ENCODE measurements at places on chromosomes 1 and 21.

DNA sequence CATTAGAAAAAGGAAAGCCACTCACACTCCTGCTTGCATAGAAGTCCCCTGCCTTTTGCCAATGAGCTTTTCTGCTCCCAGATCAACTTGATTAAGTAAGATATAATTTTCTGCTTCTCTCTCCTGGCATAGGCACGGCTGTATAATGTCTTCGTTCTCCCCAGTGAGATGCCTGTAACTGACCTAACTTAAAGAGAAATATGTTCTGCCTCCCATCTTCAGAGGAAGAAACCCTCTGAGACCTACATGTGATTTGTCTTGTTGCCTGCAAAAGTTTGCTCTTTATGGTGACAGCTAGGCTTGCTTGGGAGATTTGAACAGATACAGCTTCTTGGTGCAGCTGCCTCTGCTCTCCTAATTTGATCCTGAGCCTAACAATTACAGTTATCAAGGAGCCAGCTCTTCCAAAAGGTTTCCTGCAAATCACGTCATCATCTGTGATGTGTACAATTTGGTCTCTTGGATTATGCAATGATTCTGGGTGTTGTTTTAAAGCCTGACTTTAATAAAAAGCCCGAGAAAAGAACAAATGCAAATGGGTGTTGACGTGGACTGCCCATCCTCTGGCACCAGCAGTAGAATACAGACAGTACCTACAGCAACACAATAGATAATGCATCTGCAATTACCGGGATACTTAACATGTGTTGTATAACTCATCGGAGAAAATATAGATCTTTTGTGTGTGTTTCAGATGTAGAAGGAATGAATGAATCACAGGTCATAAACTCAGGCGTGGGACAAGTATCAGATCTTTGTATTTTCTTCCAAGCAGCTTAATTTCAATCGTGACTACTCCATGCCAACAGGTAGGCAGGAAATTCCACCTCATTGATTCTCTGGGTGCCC lies 76.2 kb upstream of the KAZN start:
- DNase-seq = no peak

DNA sequence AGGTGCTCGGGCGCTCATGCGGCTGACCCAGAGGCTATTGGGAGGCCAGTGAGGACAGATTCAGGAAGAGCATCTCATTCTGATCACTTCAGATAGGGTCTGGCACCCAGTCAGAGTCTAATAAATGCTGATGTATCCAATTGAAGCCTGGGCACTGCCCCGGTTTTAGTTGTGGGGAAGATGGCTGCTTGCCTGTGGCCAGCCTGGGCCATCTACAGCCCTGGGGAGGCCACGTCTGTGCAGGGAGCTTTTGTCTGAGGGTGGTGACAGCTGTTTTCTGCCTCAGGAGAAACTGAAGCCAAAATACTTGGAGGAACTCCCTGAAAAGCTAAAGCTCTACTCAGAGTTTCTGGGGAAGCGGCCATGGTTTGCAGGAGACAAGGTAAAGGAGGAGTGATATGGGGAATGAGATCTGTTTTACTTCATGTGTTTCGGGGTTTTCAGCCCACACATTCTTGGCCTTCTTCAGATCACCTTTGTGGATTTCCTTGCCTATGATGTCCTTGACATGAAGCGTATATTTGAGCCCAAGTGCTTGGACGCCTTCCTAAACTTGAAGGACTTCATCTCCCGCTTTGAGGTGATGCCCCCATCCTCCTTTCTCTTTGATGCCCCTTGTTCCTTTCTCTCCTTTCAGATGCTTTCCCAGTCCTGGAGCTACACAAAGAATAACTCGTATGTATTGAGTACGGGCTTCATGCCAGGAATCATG lies 2.8 kb downstream of the GSTM5 start:
- no peak for DNase-seq

- DNase-seq = peak; percentile 79
Measured at GRCh38 chr1:46043458-46044017, 88.9 kb downstream of the PIK3R3 start.

DNA sequence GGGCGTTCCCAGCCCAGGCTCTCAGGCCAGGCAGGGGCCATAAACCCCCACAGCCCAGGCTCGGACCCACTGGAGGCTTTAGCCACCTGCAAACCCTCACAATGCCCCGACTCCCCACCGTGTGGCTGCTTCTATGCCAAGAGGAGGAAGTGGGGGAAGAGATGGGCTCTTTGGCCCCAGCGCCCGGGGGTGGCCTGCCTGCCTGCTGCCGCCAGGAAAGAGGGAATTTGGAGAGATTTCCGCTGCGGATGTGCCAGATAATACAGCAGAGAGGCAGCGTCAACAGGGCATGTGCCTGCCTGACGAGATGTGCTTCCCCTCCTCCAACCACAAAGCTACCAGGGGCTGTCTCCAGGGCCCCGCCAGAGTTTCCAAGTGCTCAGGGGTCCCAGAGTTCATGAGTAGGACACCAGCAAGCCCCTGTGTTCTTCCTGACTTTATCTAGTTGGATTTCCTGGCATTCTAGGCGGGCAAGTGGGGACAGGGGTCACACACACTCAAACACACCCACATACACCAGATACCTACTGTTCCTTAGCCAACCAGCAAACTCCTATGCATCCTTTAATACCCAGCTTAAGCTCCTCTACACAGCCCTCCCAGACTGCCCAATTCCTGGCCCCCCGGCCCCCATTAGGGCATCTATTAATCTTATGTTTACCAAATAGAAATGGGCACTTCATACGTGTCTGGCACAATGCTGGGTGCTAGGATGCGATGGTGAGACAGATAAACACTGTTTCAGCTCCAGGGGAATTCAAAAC lies 14.1 kb downstream of the EPHA2 start:
- DNase-seq = no peak

Measured in GM06990 (cell line).